ENCODE measurements at places on chromosomes 2 and 18.

DNA sequence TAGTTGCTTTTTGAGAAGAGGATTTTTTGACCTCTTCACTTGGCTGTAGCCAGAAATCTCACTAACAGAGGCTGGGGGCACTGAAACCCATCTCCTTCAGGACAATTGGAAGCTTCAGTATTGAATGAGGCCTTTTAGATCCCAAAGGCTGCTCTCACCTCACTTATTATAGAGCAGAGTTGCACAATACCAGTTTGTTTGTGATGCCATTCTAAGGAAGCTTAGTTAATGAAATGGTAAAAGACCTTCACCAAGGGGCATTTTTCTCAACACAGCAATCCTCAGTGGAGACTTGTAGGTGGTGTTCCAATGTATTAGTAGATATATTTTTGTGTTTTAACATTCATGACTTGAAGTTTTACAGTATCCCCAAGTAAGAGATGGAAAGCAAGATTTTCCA, 71.0 kb upstream of the RFX8 start:
- DNase-seq = no peak
- H3K36me3 ChIP-seq = no peaks in the 10 kb centered on the region
- H3K4me3 ChIP-seq = no peak overlapping the region
- no peaks in the 10 kb centered on the region for H3K27me3 ChIP-seq
- no peaks in the 10 kb centered on the region for H3K4me1 ChIP-seq

- no peaks in the 10 kb centered on the region for H3K27me3 ChIP-seq
- H3K4me3 ChIP-seq = no peak overlapping the region
- no peak for DNase-seq
- no peaks in the 10 kb centered on the region for H3K4me1 ChIP-seq
These were observed 789.3 kb upstream of the FAM98A start for GRCh38 chr2:34388446-34388845.

DNA sequence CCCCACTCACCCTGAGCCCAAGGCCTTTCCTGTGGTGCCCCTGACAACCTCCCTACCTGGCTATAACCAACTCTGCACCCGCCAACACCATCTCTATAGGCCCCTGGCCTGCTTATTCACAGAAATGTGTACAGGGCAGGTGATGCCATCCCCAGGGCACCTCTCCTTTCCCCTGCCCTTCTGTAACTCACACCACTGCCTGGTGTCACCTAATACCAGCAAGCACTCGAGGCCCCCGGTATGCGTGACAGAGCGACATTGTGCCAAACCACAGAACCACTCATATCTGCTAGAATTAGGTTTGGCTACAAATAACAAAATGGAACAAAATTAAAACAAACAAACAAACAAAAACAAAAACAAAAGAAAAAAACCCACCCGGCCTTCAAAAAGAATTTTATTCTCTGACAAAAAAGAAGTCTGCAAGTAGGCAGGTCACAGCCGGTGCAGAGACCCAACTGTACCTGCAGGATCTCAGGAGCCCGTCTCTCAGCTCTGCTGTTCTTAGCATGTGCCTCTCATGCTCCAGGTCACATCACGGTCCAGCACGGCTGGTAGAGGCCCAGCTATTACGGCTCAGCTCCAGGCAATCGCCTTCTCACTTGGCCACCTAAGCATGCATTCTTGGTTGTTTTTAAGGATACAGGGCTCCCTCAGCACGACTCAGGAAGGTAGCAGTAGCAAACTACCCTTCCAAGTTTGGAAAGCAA, 51.4 kb downstream of the FAM178B start:
- no peaks in the 10 kb centered on the region for H3K27me3 ChIP-seq
- H3K27ac ChIP-seq = no peak overlapping the region
- no peak for DNase-seq
- no peak overlapping the region for H3K4me3 ChIP-seq
- H3K36me3 ChIP-seq = no peaks in the 10 kb centered on the region

- no peak overlapping the region for H3K4me3 ChIP-seq
- no peaks in the 10 kb centered on the region for H3K36me3 ChIP-seq
- no peaks in the 10 kb centered on the region for H3K27me3 ChIP-seq
- no peaks in the 10 kb centered on the region for H3K4me1 ChIP-seq
- H3K27ac ChIP-seq = no peak overlapping the region
- no peak for DNase-seq
These were observed 343.9 kb downstream of the DYSF start for GRCh38 chr2:71797035-71797810.

- DNase-seq = no peak
- no peaks in the 10 kb centered on the region for H3K36me3 ChIP-seq
- H3K4me3 ChIP-seq = no peak overlapping the region
- no peak overlapping the region for H3K27ac ChIP-seq
These were observed 9.4 kb upstream of the IL1RL1 start for GRCh38 chr2:102301867-102302362.
